ENCODE measurements at places on chromosomes 5 and 9. TPM values are rescaled to one million over a fixed set of nuclear protein-coding genes. Genes with fewer than 3 reads are reported as not detected.

Gene ZNF354B
- 31.0 TPM for polyA plus RNA-seq

GRCh38 chr5:150329038-150329437, 26.3 kb upstream of the ARSI start:
- DNase-seq: no peak

DNA sequence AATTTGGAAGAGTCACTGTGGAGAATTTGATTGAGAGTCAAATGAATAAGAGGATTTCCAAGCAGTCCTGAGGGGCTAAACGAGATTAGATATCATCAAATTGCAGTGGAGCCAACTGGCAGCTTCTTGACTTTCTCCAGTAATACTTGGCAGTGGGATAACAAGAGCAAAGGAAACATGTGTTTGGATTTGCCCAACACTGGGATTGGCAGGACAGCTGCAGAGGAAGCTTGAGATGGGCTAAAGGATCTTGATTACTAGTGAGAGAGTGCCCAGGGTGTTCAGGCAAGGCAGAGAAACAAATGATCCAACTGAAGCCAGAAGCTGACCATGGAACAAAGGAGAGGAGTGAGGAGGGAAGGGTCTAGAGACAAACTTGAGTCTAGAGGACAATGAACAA, 356.0 kb upstream of the ISL1 start:
- no peak for DNase-seq

DNA sequence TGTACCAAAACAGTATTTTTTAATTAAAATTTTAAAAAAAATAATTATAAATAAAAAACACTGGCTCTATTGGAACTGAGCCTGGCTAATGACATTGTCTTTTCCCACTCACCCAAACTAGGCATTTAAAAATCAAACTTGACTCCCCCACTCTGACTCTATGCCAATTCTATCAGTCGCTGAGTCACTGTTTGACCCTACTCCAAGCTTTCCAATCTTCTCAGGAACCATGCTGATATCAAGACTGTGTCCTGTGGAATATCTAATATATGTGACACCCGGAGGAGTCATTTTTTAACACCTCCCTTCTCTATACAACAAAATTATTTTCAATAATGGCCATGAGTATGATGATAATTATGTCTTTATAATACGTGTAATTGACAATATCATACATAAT, 171.6 kb upstream of the RASEF start:
- no peak for DNase-seq

GRCh38 chr9:3783156-3783555, 257.4 kb upstream of the RFX3 start:
- DNase-seq: no peak

GRCh38 chr5:176481711-176482110, 33.5 kb downstream of the FAF2 start:
- no peak for DNase-seq

- no peak for DNase-seq
Measured at GRCh38 chr5:406041-406440, 36.9 kb upstream of the EXOC3 start.

- no peak for DNase-seq
Measured at GRCh38 chr5:42875785-42876374, 64.2 kb upstream of the SELENOP start.

DNA sequence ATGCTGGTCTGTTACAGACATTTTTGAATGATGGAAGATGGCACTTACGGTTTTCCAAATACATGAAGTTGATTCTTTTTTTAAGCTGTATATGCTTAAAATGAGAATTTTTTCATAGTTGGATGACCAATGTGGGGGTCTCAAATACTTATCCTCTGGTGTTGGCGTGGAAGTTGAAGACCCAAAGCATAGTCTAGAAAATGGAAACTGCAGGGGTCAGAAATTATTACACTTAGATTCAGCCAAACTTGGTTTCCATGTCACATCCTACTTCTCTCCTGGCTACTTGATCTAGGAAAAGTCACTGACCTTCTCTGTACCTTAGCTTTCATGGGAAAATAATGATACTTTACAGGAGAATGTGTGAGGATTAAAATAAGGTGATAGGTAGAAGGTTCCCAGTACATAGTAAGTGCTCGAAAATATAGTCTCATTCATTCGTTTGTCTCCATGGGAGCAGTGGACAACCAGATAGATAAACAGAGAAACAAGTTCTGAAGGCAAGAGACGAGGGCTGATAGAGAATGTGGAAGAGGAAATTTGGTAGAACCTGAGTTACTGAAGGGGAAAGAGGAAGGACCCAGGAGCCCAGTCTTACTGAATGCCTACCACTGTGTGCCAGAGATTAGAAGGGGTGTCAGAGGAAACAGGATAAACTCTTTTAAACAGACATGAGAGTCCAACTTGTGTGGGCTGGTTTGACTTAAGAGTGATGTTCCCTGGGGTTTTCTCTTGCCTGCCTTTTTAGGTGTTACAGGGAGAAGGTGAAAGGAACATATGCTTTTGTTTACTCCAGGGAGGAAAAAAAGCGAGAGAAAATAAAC, 560.3 kb upstream of the KLF4 start:
- DNase-seq: no peak

Measured in left renal cortex interstitium (tissue), 4 donors.